ENCODE measurements at places on chromosomes 16 and 17.
A peak's percentile ranks its signal among the peaks of the same experiment; 100 is the strongest.

GRCh38 chr16:75550211-75550662 is 5.8 kb downstream of the TMEM231 start:
- no peak for DNase-seq

DNA sequence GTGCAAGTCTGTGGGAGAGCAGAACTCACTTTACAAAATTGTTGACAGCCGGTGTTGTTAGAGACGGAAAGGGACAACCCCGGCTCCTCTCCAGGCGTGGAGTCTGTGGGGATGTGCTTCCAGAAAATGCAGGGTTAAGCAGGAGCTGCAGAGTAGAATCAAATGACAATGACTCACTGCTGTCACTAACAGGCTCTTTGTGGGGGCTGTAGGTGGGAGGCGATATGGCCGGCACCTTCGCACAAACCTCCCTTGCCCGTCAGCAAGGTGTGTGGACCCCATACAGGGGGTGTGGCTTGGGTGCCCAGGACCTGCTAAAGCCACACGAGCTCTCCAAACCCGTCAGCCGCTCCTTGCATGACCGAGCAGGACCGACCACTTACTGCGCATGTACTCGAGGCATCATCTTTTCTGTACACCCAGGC is 5.8 kb downstream of the PDK2 start:
- DNase-seq: no peak

DNA sequence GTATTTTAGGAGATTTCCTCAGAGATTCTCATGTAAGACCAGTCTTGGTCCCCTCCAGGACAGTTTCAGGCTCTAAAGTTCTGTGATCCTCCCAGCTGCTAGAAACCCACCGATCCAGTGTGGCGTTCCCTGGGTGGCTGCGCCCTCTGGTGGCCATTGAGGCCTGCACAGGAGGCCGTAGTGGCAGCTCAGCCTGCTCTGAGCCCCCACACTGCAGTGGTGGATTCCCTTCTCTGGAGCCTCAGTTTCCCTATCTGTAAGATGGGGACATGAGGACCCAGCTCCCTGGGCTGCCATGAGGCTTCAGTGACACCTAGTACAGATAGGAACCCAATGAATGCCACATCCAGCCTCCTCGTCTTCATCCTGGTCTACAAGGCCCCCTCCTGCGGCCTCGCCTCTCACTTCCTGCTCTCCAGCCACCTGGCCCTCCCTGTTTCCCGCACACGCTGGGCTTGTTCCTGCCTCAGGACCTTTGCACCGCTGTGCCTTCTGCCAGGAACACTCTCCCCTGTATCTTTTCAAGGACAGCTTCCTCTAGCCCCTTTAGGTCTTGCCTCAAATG is 16.5 kb downstream of the CCDC102A start:
- peak; percentile 65 for DNase-seq

DNA sequence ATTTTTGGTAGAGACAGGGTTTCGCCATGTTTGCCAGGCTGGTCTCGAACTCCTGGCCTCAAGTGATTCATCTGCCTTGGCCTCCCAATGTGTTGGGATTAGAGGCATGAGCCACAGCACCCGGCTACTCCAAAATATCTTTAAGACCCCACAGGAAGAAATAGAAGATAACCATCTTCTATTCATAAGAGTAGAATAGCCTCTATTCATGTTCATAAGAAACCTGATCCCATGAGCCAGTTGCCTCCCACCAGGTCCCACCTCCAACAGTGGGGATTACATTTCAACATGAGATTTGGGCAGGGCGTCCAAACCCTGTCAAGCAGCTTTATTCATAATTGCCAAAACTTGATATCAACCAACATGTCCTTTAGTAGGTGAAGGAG is 13.9 kb upstream of the TMC7 start:
- no peak for DNase-seq

All from NCI-H345 (cell line).